ENCODE measurements at places on chromosomes 4 and X.

GRCh38 chrX:10244915-10245622, 88.3 kb downstream of the CLCN4 start:
- no peak for DNase-seq

DNA sequence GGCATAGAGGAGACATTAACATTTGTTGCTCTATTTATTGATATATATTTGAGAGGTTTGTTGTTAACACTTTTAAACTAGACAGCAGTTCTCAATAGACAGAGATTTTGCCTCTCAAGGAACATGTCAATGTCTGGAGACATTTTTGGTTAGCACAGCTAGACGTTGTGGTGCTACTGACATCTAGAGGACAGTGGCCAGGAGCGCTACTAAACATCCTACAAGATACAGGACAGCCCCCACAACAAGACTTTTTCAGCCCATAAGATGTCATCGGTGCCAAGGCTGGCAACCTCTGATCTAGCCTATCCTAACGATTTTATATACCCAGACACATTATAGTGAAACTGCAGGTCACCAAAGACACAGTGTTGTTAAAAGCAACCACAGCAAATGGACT, 18.4 kb upstream of the CTSO start:
- DNase-seq: no peak

DNA sequence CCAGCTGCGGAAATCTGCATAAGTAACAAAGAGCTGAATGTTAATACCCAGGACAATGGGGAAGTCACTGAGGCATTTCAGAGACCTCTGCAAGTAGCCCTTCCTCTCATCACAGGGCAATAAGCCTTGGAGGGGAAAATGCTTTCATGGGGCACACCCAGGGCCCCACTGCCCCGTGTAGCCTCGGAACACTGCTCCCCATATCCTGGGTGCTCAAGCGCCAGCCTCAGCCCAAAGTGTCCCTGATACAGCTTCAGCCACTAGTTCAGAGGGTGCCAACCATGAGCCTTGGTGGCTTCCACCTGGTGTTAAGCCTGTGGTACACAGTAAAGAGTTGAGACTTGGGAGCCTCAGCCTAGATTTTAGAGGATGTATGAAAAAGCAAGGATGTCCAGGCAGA, 402.8 kb upstream of the CXorf51A start:
- no peak for DNase-seq

GRCh38 chr4:150943818-150944217, 71.3 kb downstream of the LRBA start:
- no peak for DNase-seq

DNA sequence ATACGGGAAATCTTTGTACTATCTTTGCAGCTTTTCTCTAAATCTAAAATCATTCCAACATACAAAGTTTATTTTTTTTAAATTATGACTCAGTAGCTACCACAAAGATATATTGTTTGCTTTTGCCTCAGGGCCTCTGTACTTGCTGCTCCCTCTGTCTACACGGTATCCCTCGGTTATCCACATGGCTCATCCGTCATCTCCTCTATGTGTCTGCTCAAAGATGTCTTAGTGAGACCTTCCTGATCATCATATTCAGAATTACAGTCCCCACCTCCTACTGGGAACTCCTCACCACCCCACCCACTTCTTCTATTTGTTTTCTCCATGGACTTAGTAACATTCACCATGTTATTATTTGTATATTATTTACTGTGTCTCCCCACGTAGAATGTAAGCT, 107.8 kb downstream of the PARM1 start:
- no peak for DNase-seq

DNA sequence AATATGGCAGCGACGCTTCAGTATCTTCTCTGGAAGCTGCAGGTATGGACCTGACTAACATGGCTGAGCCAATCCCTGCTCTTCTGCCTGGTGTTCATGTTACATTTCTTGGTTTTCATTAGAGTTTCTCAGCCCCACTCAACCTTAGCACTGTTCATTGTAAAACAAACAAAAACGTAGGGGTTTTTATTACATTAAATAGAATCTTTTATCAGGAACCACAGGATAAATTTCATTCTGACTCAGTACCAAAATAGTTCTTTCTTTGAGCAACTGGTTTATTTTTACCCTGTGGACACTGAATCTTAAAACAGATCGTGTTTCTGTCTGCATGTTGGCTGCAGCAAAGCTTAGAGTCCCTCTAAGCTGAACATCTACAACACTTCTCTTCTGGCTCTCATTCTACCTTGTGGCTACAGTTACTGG, 27.1 kb downstream of the FHIP1A start:
- peak; percentile 16 for DNase-seq

DNA sequence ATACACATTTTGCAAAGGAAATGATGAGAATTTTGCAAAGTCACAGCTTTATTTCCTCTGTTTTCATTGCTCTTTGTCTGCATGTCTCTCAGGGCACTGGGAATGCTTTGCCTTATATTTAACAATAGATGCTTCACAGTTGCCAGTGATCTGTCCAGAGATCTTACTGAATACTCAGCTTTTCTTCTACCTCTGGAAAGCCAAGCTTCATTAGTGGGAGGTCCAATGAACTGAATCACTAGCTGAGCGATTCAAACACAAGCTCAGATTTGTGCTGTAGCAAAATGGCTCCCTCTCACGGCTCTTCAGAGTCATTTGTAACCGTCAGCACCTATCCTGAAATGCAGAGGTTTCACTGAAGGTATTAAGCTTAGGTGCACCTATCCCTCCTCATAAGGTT, 138.9 kb downstream of the DCLK2 start:
- no peak for DNase-seq

DNA sequence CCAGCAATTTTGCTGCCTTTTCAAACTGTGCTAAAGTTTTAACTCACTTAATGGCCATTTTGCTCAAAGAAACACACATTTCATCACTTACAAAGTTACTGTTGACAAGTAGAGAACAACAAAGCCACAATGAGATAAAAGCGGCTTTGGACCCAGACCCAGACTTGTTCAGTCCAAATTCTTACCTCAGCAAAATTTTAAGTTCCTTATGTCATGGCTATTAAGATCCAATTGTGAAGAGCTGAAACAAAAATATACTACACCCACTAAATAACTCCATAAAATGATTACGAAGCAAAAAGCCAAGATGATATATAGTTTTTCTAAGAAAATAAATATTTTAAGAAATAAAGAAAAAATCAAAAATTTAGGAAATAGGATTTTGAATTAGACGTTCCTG, 137.0 kb upstream of the INPP4B start:
- DNase-seq: no peak

DNA sequence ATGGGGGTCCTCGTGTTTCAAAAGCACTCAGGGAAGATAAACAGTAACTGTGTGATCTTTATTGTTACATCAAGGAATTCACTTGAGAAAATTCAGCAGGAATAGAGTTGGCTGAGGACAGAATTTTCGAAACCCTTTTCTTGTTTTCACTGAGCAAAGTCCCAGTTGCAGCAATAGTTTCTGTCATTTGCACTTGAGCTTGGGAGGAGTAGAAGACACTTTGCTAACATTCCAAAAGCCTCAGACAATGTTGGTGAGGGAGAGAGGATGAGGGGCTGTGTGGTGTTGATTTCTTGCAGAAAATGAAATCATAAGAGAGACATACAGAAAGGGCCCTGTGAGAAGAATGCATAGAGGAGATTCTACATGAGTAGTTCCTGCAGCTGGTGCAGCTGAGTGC, 151.9 kb upstream of the DIPK2B start:
- DNase-seq: no peak

DNA sequence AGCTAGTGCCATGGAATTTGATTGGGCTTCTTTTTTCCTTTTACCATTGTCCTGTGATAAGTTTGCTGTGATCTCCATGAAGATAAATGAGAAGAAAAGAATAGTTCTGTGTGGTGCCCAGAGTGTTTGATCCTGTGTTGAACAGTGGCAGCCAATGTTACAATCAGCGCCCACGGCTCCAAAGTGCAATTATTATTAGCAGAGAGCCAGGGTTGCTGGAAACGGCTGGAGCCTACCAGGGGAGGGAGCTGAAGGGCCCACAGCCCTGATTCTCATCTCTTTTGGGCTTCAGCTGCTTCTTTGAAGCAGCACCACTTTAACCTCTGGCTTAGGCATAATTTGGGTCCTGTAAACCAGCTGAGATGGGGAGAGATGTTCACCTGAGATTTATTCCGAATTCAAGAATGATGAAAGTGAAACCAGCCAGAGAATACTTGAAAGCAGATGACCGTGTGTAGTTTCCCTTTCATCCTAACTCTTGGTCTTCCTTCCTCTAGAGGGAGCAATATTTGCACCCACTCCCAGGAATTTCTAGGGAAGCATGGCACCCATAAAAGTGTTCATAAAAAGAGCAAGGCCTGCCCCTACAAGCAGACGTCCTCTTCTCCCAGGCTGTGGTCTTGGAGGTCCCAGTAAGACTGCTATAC, 298.3 kb downstream of the EVC2 start:
- no peak for DNase-seq

- DNase-seq: no peak
Measured at GRCh38 chrX:80266287-80266686, 154.0 kb upstream of the TENT5D start.

- no peak for DNase-seq
Measured at GRCh38 chr4:79331126-79331876, 5.4 kb upstream of the NAA11 start.

DNA sequence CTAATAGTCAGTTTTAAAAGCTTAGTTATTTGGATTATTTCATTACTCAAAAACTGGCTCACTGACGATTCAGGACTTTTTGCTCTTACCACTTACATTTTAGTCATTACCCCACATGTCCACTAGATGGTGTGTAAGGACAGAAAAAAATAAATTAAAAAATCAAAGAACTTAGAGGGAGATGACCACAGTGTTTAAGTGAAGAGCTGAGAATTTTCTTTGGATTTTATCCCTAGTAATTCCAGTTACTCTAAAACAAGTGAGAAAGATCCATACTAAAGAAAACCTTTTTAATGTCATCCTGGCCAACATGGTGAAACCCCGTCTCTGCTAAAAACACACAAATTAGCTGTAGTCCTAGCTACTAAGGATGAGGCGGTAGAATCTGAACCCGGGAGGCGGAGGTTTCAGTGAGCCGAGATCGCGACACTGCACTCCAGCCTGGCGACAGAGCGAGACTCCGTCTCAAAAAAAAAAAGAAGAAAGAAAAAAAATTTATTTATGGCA, 26.4 kb upstream of the TMPRSS11B start:
- peak; percentile 28 for DNase-seq

All from BJ (cell line).